ENCODE measurements at places on chromosomes 3 and 15. TPM values are rescaled to one million over a fixed set of nuclear protein-coding genes. Genes with fewer than 3 reads are reported as not detected.

SLC12A1 gene
- not detected for total RNA-seq

SAMD7 gene
- not detected for total RNA-seq

PGBD4 gene
- 1.8 TPM for total RNA-seq

BUB1B gene
- total RNA-seq = 1.5 TPM

C3orf49 gene
- total RNA-seq = not detected

RYR3 gene
- under 0.01 TPM for total RNA-seq

NMB gene
- total RNA-seq = 2.4 TPM

LRRC31 gene
- not detected for total RNA-seq

UTS2B gene
- total RNA-seq = 0.63 TPM

PXK gene
- 41.0 TPM for total RNA-seq

ISLR gene
- 214 TPM for total RNA-seq

BCHE gene
- total RNA-seq = 10.4 TPM

ZPLD1 gene
- under 0.01 TPM for total RNA-seq

A4GNT gene
- not detected for total RNA-seq

BRK1 gene
- total RNA-seq = 131 TPM

TGM5 gene
- total RNA-seq = not detected

CISH gene
- 0.95 TPM for total RNA-seq

TMEM108 gene
- total RNA-seq = not detected

RASA2 gene
- total RNA-seq = 5.1 TPM

DNAH12 gene
- total RNA-seq = under 0.01 TPM

UBAP1L gene
- total RNA-seq = 0.95 TPM

Data from bronchial smooth muscle cell (primary cell).